ENCODE measurements at places on chromosomes 5 and 9.
A peak's percentile ranks its signal among the peaks of the same experiment; 100 is the strongest.

- DNase-seq = no peak
Observed at GRCh38 chr9:104794070-104794469, 30.1 kb downstream of the NIPSNAP3B start.

DNA sequence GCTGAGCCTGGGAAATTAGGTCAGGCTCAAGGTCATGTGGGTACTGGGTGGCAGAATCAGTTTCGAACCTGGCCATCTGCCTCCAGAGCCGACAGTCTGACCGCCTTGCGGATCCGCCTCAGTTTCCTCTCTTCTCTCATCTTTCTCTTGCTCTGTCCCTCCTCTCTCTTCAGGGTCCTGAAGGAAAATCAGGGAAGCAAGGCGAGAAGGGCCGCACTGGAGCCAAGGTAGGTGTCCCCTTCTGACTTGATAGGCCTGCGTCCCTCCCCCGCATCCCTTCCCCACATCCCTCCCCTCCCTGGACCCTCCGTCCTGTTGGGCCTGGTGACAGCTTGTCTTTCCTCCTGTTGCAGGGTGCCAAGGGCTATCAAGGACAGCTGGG, 40.8 kb upstream of the ORM1 start:
- no peak for DNase-seq

DNA sequence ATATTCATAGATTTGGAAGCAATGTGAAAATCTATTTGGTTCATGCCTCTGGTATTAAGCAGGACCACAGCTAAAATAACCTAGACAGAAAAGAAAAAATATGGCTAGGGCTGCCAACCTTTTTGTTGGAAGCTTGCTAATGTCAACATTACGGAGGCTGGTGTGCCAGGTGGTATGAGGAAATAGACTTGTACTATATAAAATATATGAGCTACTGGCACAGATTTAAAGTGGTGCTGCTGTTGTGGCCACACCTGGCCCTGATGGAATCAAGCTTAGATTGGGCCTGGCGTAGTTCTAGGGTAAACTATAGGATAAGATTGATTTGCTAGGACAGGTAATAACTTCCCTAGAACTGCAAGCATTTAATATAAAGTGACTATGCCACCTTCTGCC, 10.6 kb upstream of the PARP8 start:
- no peak for DNase-seq

DNA sequence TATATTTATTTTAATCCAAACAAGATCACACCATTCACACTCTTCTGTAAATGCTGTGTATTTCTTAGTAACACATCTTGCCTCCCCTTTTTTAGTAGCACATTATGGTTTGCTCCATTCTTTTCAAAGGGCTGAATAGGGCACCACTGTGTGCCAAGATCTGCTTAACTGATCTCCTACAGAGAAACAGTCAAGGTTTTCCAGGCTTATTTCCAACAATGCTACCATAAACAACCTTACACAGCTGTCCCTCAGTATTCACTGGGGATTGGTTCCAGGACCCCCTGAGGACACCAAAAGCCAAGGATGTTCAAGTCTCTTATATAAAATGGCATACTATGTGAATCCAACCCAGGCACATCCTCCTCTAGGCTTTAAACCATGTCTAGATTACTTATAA, 16.5 kb downstream of the GOLM1 start:
- DNase-seq = no peak

DNA sequence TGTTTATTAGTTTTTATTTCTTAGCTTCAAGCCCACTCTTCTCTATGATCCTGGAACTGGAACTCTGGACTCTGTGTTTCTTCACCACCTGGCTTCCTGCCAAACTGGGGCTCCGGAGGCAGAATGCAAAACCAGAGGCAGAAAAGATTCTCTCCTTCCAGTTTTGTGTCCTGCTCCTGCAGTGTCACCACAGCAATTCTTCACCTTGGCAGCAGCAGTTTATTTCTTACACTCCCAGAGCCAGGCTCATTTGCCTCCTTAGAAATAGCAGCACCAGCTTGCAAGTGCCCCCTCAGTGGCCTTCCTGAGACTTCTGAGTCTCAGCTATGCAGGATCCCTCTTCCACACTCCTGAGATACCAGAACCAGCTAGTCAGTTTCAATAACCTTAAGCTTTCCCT, 26.7 kb upstream of the CAMK4 start:
- DNase-seq = no peak

- no peak for DNase-seq
Observed at GRCh38 chr9:131273146-131273855, 3.0 kb downstream of the FAM78A start.

GRCh38 chr5:158117467-158118160, 258.7 kb upstream of the CLINT1 start:
- no peak for DNase-seq

DNA sequence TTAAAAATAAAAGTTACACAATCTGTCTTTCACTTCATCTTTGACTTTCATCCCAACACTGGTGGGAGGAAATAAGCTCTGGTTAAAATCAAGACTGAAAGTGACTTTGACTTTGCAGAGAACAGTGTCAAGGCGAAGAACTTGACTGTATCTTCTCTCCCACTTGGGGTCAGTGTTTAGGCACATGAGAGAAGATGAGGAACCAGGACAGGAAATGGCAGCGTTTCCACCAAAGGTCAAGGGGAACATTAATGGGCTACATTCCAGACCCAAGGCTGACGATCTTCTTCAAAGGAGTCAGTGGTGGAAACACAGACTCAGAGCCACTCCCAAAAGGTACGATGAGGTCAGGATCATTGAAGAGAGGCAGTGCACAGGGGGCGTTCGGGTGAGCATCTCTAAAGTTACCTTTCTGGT, 409.5 kb downstream of the ARHGEF28 start:
- peak; percentile 78 for DNase-seq

DNA sequence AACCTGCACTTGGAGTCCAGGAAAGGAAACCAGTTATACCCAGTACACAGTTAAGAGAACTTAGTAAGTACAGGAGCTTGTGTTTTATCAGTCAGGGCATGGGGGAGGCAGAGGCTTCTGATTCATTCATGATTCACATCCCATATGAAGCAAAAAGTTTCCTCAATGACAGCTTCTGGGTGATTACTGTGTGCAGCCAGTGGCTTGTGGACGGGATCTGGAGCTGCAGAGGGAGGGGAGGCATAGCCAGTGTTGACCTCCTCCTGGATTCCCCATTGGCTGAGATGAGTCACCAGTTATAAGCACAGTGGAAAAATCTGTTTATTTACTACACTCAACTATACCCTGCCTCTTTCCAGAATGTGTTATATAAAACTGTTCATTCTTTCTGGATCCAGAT, 17.7 kb downstream of the IL31RA start:
- DNase-seq = peak; percentile 56

DNA sequence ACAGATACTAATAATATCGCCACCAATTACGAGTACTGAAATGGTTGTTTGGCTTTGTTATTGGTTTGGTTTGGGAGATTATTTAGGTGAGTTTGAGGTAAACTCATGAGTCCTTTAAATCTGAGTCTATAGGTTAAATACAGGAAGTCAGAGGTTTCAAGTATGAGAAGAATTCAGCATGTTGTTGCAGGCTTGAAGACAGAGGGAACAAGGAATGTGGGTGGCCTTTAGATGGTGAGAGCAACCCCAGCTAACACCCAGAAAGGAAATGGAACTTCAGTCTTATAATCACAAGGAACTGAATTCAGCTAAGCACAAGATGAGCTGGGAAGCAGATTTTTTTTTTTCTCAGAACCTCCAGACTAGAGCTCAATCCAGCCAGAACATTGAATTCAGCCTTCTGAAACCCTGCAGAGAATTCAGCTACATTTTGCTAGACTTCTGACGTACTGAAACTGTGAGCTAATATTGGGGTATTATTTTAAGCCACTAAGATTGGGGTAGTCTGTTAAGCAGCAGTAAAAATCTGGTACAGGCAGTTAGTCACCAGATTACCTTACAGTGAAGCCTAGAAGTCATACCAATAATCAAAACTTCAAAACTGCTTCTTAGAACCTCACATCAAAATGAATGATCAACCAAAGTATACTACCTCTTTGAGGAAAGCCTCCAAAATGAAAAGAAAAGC, 216.0 kb upstream of the PUM3 start:
- DNase-seq = no peak

DNA sequence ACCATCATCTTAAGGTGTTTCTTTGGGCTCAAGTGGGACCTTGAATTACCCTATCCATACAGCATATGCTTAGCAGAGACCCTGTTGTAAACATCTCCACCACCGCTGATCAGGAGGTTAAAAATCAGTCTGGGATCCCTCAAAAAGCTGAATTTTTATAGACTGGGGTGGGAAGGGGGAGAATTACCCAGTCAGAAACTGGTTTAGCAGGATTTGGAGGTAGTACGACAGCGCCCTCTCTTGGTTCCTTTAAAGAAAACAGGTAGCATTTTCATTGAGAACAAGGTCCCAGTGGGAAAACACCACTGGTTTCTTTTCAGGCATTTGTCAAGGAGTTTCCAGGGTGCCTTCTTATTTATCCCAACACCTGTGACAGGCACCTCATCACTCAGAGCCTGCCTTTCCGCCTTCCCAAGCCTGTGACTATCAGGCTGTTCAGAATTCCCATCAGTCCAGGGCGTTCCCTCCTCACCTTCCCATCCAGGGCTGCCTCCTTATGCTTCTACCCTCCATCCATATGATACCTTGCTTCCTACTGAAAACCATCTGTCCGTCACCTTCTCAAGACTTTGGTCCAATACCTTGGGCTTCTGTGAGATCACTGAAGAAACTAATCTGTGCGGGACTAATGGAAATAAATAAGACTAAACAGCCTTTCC, 203.8 kb upstream of the RAI14 start:
- DNase-seq = no peak

DNA sequence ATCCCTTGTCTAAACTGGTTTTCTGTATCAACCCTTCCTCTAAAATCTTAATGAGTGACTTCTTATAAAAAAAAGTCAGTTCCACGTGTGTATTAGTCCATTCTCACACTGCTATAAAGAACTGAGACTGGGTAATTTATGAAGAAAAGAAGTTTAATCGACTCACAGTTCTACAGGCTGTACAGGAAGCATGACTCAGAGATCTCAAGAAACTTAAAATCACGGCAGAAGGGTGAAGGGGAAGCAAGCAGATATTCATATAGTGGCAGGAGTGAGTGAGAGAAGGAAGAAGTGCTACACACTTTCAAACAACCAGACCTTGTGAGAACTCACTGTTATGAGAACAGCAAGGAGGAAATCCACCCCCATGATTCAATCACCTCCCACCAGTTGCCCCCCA, 307.8 kb upstream of the ARRDC3 start:
- no peak for DNase-seq

- no peak for DNase-seq
Observed at GRCh38 chr9:124947727-124948391, 7.0 kb upstream of the GOLGA1 start.

DNA sequence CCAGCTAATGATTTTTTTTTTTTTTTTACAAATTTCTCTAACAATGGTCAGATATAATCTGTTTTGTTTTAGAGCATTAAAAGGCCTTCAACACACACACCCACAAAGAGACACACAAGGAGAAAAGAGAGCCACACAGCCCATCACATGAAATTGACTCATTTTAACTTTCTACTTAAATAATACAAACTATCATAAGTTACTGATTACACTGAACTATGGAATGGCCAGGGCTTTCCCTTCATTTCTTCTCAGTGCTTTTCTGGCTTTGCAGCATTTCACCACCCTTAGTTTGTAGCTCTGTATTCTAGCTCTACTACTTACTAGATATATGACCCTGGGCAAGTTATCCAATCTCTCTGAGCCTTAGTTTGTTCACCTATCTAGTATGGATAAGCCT, 13.2 kb downstream of the REEP5 start:
- no peak for DNase-seq

- DNase-seq = peak; percentile 29
Observed at GRCh38 chr5:74017786-74018211, 391.8 kb downstream of the ARHGEF28 start.

- DNase-seq = peak; percentile 43
Observed at GRCh38 chr5:35926389-35927051, 11.9 kb downstream of the CAPSL start.

DNA sequence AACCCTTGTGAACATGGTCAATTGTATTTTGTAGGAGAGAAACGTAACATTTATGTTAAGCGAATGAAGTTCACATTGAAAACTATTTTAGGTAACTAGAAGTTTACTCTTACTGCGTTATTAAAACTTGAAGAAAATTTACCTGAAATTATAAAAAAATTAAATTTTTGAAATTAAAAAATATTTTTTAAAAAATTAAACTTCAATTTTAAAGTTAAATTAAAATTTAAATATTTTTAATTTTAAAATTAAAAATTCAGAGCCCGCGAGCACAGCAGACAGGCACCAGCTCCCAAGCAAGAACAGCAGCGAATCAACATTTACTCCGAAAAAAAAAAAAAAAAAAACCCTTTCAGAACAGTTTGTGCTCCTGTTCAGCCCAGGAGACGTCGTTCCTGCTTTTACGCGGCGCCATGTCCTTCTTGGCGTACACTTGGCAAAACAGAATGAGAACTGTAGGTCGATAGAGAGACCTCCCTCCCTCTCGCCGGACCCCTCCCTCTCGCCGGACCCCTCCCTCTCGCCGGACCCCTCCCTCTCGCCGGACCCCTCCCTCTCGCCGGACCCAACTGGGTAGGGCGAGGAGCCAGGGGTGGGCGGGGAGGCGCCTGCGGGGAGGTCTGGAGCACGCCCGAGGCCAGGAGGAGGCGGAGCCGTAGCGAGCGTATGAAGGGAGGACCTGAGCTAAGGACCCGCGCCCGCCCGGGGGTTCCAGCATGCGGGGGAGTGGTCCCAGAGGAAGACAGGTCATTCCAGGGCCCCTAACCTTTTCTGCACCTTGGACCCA, 235.8 kb downstream of the ROR2 start:
- DNase-seq = peak; percentile 49

DNA sequence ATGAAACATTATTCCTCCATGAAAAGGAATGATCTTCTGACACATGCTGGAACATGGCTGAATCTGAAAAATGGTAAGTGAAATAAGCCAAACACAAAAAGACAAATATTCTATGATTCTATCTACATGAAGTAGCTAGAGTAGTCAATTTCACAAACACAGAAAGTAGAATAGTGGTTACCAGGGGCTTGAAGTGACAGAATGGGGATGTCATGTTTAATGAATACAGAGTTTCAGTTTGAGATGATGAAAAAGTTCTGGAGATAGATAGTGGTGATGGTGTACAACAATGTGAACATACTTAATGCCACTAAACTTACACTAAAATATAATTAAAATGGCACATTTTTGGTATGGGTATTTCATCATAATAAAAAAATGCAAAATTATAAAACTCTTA, 18.3 kb downstream of the RLN2 start:
- DNase-seq = no peak

DNA sequence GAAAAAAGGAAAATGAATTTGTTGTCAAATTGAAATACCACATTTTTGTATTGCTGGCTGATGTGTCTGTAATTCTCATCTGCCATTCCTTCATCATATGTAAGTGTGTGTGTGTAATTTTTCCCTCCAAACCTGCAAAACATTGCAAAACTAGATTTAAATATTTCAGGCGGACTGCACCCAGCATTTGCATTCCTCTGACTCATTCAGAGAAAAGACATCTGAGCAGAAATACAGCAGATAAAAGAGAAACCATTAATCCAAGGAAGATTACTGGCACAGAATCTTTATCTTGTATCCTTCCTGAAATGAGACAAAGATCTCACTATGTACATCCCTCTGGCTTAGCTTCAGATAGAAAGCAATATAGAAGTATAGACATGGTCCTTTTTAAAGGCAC, 275.3 kb downstream of the TMEM38B start:
- no peak for DNase-seq

GRCh38 chr5:2817031-2817603, 65.6 kb upstream of the IRX2 start:
- no peak for DNase-seq

Measured in SW480 (cell line).